ENCODE measurements at places on chromosomes 11 and 22. TPM values are rescaled to one million over a fixed set of nuclear protein-coding genes. Genes with fewer than 3 reads are reported as not detected.

Gene LRRN4CL
- 64.8 TPM for total RNA-seq

Gene MMP3
- total RNA-seq = 19.8 TPM

- no peak overlapping the region for H3K4me3 ChIP-seq
- H3K27ac ChIP-seq = no peak overlapping the region
- no peaks in the 10 kb centered on the region for H3K36me3 ChIP-seq
- no peaks in the 10 kb centered on the region for H3K4me1 ChIP-seq
- DNase-seq = no peak
Observed at GRCh38 chr11:21811572-21811971, 381.3 kb upstream of the ANO5 start.

- no peaks in the 10 kb centered on the region for H3K36me3 ChIP-seq
- H3K4me3 ChIP-seq = no peak overlapping the region
- no peaks in the 10 kb centered on the region for H3K27me3 ChIP-seq
- no peak for DNase-seq
Observed at GRCh38 chr11:66680966-66681645, 3.4 kb upstream of the RBM4B start.

GRCh38 chr11:68574308-68574707 is 110.0 kb upstream of the GAL start:
- peaks cover 6% of the 10 kb centered on the region for H3K4me1 ChIP-seq
- H3K27ac ChIP-seq = no peak overlapping the region
- H3K27me3 ChIP-seq = no peaks in the 10 kb centered on the region

DNA sequence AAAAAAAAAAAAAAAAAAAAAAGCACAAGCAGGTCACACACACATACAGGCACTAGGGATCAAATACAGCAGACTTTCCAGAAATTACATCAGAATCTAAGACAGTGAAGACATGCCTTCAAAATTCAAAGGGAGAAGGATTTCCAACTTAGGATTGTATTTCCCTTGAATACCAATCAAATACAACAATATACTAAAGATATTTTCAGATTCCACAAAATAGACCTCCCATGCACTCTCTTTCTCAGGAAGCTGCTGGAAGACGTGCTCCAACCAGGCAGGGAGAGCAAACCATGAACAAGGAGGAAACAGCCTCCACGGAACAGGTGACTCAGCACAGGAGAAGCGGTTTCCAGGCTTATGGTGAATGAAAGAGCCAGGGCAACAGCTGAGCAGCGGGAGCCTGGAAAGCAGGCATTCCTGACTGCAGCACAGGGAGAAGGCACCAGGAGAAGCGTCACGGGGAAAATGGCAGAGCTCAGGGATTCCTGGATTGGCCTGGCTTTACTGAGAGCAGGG is 32.0 kb downstream of the TMEM184B start:
- no peak overlapping the region for H3K4me3 ChIP-seq
- peak overlapping the region; percentile 87 for H3K27ac ChIP-seq
- H3K4me1 ChIP-seq = peaks cover 86% of the 10 kb centered on the region
- no peak for DNase-seq
- H3K27me3 ChIP-seq = no peaks in the 10 kb centered on the region

- H3K4me1 ChIP-seq = no peaks in the 10 kb centered on the region
- H3K27ac ChIP-seq = no peak overlapping the region
Observed at GRCh38 chr11:85831050-85831449, 20.1 kb upstream of the SYTL2 start.

Gene MN1
- 3.9 TPM for total RNA-seq

- no peaks in the 10 kb centered on the region for H3K4me1 ChIP-seq
- H3K4me3 ChIP-seq = no peak overlapping the region
- no peak for DNase-seq
- H3K27ac ChIP-seq = no peak overlapping the region
- no peaks in the 10 kb centered on the region for H3K36me3 ChIP-seq
- no peaks in the 10 kb centered on the region for H3K27me3 ChIP-seq
Observed at GRCh38 chr22:33421859-33422258, 363.7 kb upstream of the SYN3 start.

DNA sequence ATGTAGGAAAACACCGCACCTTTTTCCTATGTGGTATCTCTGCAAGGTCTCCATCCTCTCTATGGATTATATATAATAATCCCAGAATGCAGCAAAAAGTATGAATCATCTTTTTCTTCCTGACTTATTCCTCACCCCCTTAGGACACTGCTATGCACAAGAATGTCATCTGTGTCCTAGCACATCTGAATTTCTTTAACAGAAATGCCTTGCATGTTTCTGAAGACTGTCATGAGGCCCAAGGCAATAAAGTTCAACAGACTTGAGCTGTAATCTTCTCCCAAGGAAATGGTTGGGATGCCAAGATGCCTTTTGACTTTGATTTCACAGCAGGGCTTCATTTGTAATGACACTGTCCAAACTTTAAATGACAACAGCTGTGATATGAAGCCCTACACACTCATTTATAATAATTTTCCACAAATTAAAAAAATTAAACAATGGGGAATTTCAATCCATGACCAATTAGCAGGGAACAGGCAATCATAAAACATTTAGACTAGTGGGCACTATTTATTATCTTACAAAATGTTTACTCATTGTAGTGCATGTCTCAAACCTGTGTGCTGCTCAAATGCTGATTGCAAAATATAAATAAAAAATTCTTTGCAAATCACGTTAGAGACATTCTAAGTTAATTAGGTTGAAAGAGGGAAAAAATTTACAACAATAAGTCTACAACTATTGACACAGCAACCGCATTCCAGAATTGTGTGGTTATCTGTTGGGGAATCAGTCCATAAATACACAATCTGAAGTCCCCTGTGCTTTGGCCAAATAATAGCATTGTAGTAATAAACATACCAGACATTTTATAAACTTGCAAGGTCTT is 242.3 kb downstream of the SWAP70 start:
- no peak overlapping the region for H3K4me3 ChIP-seq
- H3K36me3 ChIP-seq = no peaks in the 10 kb centered on the region
- no peaks in the 10 kb centered on the region for H3K27me3 ChIP-seq
- H3K4me1 ChIP-seq = peaks cover 17% of the 10 kb centered on the region
- no peak for DNase-seq

DNA sequence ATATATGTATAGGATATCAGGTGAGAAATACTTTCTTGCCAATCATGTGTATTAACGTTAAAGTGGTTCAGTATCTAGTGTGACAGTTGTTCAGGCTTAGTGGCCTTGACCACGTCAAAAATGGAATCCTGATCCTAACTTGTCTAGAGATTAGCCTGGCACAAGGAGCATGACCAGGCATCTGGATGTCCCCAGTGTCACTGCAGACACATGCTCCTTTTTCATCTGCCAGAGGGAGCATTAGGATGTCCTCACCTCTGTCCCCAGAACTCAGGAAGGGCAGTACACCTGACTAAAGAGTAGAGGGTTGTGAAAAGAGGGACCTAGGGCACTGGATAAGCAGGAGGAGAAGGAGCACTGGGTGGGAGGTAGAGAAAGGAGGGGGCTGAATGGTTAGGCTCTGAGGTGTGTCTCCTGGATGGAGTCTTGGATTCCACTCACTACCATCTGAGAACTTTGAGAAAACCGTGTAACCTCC is 40.9 kb upstream of the GGTLC2 start:
- H3K4me1 ChIP-seq = no peaks in the 10 kb centered on the region
- no peak for DNase-seq

GRCh38 chr11:36619502-36619901 is 21.5 kb upstream of the RAG2 start:
- H3K4me3 ChIP-seq = no peak overlapping the region
- H3K36me3 ChIP-seq = no peaks in the 10 kb centered on the region
- H3K4me1 ChIP-seq = no peaks in the 10 kb centered on the region

GRCh38 chr11:35303596-35304385 is 115.6 kb downstream of the SLC1A2 start:
- DNase-seq = peak; percentile 82
- H3K27ac ChIP-seq = peak overlapping the region; percentile 80
- no peak overlapping the region for H3K4me3 ChIP-seq
- no peaks in the 10 kb centered on the region for H3K36me3 ChIP-seq
- no peaks in the 10 kb centered on the region for H3K27me3 ChIP-seq

DNA sequence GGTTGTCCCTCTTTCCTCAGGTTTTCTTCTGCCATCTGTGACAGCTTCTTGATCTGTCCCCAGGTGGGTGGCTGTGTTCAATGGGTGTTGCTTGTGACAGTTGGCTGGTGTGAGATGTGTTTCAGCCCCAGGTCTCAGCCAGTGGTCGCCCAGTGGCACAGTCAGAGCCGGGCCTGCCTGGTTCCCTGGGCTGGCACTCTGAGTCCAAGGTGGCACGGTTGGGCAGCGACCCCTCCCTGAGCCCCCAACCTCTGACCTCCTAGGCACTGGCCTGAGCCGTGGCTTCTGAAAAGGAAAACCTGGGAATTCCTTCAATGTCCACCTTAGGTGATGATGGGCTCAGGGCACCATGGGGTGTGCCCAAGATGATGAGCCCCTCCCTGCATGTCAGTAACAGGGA is 14.0 kb upstream of the PRODH start:
- H3K27ac ChIP-seq = no peak overlapping the region
- no peak overlapping the region for H3K4me3 ChIP-seq
- H3K4me1 ChIP-seq = no peaks in the 10 kb centered on the region
- DNase-seq = no peak
- no peaks in the 10 kb centered on the region for H3K36me3 ChIP-seq

DNA sequence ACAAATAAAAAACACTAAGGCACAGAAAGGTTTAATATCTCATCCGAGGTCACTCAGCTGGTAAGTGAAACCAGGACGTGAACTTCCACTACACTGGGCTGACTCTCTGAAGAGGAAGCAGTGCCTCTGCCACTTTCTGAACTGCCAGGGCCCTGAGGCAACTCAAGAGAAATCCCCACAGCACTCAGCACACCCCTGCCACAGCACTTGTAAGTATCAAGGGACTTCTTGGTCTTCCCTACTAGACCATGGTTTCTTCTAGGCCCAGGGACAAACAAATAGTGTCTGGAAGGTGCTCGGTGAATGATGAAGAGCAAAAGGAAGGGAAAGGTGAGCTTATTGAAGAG is 49.7 kb downstream of the RPL27A start:
- peaks cover 20% of the 10 kb centered on the region for H3K36me3 ChIP-seq
- H3K4me3 ChIP-seq = no peak overlapping the region
- peak overlapping the region; percentile 73 for H3K27ac ChIP-seq
- no peaks in the 10 kb centered on the region for H3K27me3 ChIP-seq
- no peaks in the 10 kb centered on the region for H3K4me1 ChIP-seq
- DNase-seq = no peak

GRCh38 chr11:68142028-68142412 is 20.8 kb upstream of the CHKA start:
- no peaks in the 10 kb centered on the region for H3K27me3 ChIP-seq
- no peaks in the 10 kb centered on the region for H3K36me3 ChIP-seq
- no peak for DNase-seq
- H3K4me1 ChIP-seq = no peaks in the 10 kb centered on the region

GRCh38 chr22:42207918-42208317 is 62.5 kb downstream of the TCF20 start:
- H3K27ac ChIP-seq = no peak overlapping the region
- no peak overlapping the region for H3K4me3 ChIP-seq
- peaks cover 5% of the 10 kb centered on the region for H3K36me3 ChIP-seq
- DNase-seq = no peak
- H3K4me1 ChIP-seq = peaks cover 10% of the 10 kb centered on the region
- no peaks in the 10 kb centered on the region for H3K27me3 ChIP-seq

GRCh38 chr22:26589367-26589844 is 526 bp downstream of the TPST2 start:
- H3K27me3 ChIP-seq = no peaks in the 10 kb centered on the region
- peaks cover 21% of the 10 kb centered on the region for H3K4me1 ChIP-seq
- H3K36me3 ChIP-seq = no peaks in the 10 kb centered on the region
- H3K4me3 ChIP-seq = peak overlapping the region; percentile 82
- DNase-seq = no peak

GRCh38 chr22:20027966-20028854 is 7.3 kb downstream of the TANGO2 start:
- H3K36me3 ChIP-seq = no peaks in the 10 kb centered on the region
- peak overlapping the region; percentile 41 for H3K27ac ChIP-seq
- peaks cover 12% of the 10 kb centered on the region for H3K4me1 ChIP-seq
- H3K27me3 ChIP-seq = no peaks in the 10 kb centered on the region
- no peak for DNase-seq

DNA sequence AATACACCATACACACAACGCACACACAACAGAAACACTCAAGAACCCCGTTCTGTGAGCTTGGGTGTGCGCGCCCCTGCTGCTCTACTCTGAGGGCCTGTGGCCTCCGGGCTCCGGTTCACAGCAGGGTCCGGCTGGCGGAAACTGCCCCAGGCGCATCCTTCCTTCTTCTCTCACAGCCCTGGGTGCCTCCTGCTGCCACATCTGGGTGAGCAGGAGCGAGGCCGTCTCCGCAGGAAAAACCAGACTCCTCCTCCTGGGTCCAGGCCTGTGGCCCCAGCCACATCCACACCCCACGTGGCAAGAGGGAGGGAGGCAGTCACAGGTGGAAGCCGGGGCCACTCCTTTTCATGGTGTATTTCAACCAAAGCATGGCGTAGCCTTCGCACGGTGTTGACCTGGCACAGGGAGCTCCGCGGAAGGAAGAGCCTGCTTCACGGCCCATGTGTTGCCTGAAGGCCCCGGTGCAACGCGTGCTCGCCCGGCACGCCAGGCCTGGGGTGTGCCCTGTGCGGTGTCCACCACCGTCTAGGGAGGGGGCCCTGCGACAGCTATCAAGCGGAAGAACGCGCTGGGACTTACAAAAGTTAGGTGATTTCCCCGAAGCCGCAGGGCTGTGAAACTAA is 1502.7 kb downstream of the TBC1D22A start:
- DNase-seq = no peak
- H3K4me3 ChIP-seq = no peak overlapping the region
- H3K27ac ChIP-seq = no peak overlapping the region
- H3K27me3 ChIP-seq = no peaks in the 10 kb centered on the region

- no peak for DNase-seq
- H3K36me3 ChIP-seq = no peaks in the 10 kb centered on the region
- H3K4me1 ChIP-seq = no peaks in the 10 kb centered on the region
- no peak overlapping the region for H3K27ac ChIP-seq
Observed at GRCh38 chr11:44456544-44457300, 108.7 kb upstream of the CD82 start.

Gene IFITM10
- 54.9 TPM for total RNA-seq

Gene TAF6L
- 28.5 TPM for total RNA-seq

Gene SLC22A6
- not detected for total RNA-seq

GRCh38 chr11:134978388-134979088 is 566.5 kb upstream of the B3GAT1 start:
- H3K4me1 ChIP-seq = no peaks in the 10 kb centered on the region
- H3K36me3 ChIP-seq = no peaks in the 10 kb centered on the region
- DNase-seq = no peak
- no peak overlapping the region for H3K4me3 ChIP-seq

Data from tibial nerve (tissue), 4 donors.